ENCODE measurements at places on chromosomes 3 and 15.

DNA sequence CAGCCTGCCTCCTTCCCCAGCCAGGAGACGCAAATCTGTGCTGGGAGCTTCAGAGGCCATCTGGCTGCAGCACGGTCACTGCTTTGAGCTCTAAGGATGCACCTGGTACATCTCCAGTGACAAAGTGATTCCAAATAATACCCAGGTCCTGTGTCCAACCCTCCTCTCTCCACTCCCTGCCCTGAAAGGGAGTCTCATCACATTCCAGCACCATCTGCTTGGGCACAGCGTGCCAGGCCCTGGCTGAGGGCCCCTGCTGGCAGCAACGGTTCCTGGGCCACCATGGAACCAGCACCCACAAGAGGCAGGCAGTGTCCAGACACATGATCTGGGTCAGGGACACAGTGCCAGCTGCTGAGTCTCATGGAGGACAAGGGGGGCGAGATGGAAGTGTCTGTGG lies 81.3 kb downstream of the MTHFS start:
- DNase-seq, result no peak

DNA sequence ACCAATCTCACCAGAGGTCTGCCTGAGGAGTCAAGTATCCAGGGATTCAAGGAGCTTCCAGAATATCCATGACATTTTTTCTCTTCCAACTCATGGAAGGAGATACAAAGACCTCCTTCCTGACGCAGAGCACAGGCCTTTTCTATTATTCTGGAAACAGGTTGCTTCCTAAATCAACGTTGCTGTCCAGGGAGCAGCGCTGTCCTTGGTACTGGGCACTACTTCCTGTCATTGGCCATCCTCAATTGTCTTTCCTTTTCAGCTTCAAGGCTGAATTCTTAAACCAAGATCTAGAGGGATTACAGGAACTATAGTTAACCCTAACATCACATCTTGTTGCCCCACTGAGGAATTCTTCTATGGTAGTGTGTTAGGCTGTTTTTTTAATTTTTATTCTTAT lies 50.4 kb upstream of the TBC1D21 start:
- DNase-seq, result no peak

DNA sequence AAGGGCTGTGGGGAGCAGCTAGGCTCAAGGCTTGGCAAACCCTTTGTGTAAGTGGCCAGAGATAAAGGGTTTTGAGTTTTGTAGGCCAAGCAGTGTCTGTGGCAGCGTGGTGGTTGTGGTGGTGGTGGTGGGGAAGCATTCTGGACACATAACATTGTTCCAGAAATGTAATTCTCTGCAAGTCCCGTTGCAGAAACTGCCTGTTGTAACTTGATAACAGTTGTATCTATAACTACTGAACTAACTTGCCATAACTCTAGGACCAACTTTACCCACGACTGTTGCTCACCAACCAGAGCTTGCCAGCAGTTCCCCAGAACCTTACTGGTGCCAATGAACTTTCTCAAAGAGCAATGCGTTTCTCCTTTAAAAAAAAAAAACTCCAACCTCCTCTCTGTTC lies 18.1 kb upstream of the TMEM40 start:
- no peak for DNase-seq

DNA sequence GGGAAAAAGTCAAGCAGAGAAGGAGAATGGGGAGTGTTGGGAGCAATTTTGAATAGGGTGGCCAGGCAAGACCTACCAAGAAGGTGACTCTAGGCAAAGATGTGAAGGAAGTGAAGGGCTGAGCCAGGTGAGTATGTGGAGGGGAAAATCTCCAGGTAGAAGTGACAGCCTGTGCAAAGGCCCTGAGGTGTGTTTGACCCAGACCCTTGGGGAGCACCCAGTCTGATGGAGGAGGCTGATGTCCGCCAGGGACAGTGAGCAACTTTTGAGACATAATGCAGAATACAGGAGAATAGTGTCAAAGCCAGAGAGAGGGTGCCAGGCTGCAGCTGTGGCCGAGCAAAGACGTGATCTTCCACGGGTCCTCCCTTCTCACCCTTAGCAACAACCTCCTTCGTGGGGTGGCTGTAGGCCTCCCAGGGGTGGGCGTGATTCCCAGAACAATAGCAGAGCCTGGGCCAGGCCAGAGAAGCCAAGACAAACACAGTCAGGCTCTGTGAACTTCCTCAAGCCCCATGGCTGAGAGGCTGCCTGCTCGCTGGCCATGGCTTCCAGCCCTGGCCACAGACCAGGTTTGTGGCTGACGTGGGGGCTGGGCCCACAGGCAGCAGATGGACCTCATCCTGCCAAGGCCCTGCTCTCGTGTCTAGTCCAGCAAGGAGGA lies 58.1 kb downstream of the SLC6A6 start:
- no peak for DNase-seq

DNA sequence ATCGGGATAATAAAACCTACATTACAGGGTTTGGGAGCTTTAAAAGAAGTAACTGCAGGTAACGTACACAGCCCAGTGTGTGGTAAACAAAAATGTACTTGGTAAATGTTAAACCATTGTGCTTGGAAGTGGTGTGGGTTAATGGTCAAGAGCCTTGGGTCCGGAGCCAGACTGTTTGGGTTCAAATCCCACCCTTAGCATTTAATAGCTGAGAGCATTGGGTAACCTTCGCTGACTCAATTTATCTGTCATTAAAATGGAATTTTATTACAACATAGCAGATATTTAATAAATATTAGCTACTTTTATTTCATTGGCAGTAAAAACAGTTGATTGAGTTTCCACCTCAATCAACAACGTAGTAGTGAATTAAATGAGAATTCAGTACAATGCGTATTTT lies 1.5 kb downstream of the FSTL1 start:
- no peak for DNase-seq

DNA sequence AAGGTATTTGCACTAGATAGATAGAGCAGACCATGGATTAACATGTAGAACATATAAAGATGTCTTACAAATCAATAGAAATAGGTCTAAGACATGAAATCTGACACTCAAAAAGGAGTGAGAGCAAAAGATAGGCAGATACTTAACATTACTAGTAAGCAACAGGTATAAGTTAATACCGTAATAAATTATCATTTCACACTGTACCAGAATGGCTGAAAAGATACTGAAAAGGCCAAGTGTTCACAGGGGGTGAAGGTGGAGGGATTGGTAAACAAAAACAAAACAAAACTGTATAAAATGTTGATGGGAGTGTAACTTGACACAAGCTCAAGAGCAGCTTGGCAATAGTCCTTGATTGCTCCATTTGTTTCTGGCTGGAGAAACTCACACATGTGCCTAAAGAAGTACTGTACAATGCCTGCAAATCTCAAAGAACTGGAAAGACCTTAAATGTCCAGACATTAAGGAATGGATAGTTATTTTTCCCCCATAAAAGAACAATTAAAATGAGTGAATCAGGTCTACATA lies 3.5 kb downstream of the NSMCE3 start:
- no peak for DNase-seq

- no peak for DNase-seq
Observed at GRCh38 chr3:26807272-26807671, 184.7 kb downstream of the LRRC3B start.

DNA sequence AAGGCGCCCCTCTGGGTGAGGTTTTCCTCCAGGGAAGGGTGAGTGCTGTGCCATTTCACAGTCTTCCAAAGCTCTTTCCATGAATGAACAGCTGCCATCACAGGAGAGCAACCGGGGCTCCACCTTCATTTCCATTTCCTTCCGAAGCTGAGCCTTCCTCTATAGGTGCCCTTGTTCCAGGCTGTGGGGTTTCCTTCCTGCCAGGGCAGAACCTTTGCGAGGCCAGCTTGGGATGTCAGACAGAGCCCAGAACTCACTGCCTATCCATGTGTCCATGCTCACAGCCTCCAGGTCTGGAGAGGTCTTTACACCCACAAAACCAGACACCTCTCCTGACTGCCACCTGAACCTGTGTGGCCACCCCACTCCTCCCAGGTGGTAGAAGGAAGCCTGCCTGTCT lies 49.2 kb downstream of the SLCO2A1 start:
- DNase-seq, result no peak

GRCh38 chr3:54951405-54951804 lies 23.5 kb upstream of the LRTM1 start:
- DNase-seq, result no peak

DNA sequence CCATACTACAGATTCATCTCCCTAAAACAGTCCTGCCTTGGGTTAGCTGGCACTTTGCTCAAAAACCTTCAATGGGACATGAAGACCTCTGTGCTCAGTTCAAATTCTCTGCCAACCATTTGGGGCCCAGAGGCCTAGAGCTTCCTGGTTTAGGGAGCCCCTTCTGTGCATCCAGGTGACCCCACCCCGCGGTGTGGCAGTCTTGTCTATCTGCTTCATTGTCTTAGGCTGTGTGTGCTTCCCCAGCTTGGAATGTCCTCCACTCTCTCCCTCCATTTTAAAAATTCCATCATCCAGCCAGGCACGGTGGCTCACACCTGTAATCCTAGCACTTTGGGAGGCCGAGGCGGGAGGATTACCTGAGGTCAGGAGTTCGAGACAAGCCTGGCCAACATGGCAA lies 99.0 kb upstream of the NEO1 start:
- DNase-seq, result no peak

DNA sequence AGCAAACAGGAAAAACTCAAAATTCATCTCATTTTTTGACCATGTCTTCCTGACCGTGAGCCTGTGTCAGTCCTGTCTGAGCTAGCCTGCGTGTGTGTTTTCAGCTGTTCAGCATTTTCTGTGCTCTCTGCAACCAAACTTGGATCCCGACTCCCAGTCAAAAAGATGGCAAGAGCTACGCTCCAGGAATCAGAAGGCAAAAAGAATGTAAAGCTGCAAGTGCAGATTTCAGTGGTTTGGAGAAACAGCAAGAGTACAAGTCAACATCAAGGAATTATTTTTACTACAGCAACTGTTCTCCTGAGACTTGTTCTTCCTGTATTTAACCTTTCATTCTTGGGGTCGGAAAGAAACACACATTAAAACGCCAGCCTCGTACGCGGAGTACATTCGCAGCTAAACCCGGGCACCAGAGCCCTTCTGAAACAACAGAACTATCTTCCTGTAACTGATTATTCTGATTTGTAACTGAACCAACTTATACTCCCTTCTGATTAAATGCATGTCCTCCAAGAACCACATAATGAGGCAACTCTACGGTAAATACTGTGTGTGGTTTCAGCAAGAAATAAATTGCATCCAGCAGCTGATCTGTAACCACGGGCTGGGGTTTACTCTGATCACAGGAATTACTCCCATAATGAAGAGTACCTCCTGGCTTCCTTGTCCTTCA lies 107.4 kb downstream of the LRIG1 start:
- DNase-seq, result no peak

- DNase-seq, result no peak
Observed at GRCh38 chr3:57221883-57222282, 5.6 kb upstream of the APPL1 start.

GRCh38 chr3:10474847-10475246 lies 30.5 kb downstream of the ATP2B2 start:
- no peak for DNase-seq

DNA sequence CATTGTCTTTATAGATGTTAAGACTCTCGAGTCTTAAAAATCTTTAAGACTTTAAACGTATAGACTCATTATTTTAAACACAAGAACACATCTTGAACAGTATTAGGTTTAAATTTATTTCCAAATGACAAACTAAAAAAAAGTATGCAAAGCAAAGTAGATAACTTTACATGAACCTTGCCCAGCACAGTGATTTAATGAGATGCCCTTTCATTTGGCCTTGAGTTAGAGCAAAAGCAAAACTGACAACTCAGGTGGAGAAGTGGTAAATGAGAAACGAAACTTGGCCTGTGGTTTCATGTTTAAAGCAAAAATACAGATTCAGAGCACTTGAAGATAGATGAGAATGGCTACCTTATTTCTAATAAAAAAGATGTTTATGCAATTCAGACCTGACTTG lies 8.6 kb downstream of the GPR15 start:
- DNase-seq, result no peak

DNA sequence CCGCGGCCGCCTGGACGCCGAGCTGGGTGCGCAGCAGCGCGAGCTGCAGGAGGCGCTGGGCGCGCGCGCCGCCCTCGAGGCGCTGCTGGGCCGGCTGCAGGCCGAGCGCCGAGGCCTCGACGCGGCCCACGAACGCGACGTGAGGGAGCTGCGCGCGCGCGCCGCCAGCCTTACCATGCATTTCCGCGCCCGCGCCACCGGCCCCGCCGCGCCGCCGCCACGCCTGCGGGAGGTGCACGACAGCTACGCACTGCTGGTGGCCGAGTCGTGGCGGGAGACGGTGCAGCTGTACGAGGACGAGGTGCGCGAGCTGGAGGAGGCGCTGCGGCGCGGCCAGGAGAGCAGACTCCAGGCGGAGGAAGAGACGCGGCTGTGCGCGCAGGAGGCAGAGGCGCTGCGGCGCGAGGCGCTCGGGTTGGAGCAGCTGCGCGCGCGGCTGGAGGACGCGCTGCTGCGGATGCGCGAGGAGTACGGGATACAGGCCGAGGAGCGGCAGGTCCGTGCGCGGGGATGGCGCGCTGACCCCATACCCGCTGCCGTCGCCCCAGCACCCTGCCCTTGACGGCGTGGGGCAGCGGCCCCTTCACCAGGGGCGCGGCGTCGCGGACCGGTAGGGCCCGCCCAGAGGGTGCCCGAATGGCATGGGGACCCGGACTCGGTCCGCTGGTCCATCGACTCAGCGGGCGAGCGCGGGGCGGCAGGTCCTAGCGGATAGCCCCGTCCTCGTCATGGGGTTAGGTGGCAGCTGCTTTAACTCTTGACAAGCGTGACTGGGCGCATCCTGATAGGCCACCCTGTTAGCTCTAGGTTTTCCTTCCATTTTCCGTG lies 848 bp downstream of the SYNM start:
- no peak for DNase-seq

- no peak for DNase-seq
Observed at GRCh38 chr15:25179673-25180511, 225.1 kb downstream of the SNRPN start.

DNA sequence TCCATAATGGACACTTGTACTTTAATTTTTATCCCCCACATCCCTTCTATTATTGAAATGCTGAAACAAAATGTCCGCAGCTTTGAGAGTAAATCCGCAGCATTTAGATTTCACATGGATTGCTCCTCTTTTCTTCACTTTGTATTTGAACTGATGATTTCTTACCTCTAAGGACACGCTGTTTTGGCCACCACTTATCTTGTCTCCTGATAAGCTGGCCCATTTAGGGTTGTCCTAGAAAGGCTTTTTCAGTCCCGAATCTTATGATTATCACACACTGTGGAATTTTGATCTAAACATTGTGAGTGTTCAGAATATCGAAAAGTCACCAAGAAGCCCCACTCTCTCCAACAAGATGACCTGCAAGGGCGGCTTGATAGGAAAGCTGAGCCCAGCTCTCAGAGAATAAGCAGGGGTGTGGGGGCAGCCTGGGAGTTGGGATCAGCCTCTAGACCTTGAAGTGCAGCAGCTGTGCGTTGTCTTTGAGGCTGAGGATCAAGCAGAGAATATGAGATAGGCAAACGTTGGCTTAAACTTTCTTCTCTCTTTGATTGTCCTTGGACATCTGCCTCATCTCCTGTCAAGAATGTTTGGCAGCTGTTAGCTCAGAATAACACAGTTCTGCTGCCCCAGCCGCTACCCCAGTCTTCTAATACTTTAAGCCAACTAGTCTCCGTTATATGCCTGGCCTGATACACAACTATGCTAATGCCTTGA lies 399.7 kb upstream of the NR2F2 start:
- no peak for DNase-seq
